ENCODE measurements at places on chromosomes 11 and 22.

GRCh38 chr11:19294444-19294843 is 53.7 kb upstream of the E2F8 start:
- DNase-seq = no peak

DNA sequence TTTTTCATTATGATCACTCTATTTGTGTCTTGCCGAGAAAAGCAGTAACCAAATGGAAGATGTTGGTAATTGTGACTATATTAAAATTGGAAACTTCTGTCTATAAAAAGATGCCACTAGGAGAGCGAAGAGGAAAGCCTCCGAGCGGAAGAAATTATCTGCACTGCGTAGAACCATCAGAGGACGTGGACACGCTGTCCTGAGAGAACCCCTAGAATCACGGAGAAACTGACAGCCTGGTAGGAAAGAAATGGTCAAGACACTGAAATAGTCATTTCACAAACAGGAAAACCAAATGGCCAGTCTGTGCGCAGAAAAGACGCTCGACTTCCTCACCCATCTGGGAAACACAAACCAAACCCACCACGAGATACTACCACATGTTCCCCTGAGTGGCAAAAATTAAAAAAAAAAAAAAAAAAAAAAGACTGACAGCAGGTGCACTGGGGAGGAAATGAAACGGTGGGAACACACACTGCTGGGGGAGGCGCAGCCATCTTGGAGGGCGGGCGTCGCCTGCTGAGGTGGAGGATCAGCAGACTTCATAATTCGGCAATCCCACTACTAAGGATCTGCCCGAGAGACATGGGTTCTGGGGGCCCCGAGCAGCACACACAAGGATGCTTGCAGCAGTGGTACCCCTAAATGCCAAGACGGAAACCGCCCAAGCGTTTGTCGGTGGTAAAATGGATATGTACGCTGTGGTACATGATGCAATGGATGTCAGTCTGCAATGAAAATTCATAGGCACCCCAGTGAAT is 21.3 kb downstream of the IFITM10 start:
- no peak for DNase-seq

DNA sequence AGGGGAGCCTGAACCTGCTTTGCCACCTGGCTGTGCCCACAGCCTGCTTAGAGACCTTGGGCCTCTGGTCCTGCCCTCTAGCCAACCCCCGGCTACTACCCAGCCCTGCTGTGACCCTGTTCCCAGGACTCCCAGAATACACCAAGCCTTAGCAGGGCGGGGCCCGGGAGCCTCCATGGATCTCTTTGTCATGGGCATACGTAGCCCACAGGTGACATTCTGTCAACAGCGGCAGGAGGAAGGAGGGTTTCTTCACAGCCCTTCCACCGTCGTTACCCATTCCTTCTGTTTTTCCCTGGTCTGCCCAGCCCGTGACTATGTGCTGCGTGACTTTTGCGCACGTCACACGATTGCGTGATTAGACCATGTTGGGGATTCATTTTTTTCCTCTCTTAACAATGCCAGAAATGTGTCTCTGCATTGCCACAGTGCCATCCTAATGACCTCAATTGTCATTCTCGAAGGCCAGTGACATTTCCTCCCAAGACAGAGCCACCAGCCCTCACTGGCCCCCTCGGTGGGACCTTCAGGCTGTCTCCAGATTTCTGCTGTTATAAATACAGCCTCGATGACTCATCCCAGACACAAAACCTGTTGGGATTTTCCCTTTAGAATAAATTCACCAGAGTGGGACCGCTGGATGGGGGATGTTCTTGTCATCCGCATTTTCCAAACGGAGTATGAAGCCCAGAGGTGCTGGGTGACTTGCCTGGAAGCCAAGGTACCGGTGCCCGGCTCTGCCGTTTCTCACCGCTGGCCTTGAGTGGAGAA is 9.0 kb downstream of the SYT12 start:
- DNase-seq = no peak

DNA sequence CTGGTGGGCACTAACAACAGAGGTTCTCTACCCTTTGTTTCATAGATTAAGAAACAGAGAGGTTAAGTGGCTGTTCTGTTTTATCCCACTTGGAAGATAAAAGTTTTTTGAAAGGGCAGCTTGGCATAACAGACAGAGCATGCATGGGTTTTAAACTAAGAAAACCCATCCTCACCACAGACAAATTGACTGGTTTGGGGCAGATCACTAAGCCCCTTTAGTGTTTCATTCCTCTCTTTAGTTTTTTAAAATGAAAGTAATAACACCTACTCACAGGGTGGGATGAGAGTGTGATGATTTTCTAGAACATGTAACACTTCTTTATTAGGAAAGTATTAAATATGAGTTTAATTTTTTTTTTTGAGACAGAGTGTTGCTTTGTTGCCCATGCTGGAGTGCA is 12.3 kb upstream of the RRAS2 start:
- DNase-seq = no peak

GRCh38 chr22:21009638-21010425 is 5.1 kb upstream of the P2RX6 start:
- DNase-seq = peak; percentile 51
